ENCODE measurements at places on chromosomes 16 and 17. TPM values are rescaled to one million over a fixed set of nuclear protein-coding genes. Genes with fewer than 3 reads are reported as not detected.
A peak's percentile ranks its signal among the peaks of the same experiment; 100 is the strongest.

- no peaks in the 10 kb centered on the region for H3K36me3 ChIP-seq
- DNase-seq = no peak
- peaks cover 12% of the 10 kb centered on the region for H3K4me1 ChIP-seq
- no peak overlapping the region for H3K27ac ChIP-seq
Measured at GRCh38 chr16:88680554-88681083, 5.7 kb downstream of the SNAI3 start.

Gene NTN3
- not detected for total RNA-seq

Gene ABCC11
- total RNA-seq = not detected

DNA sequence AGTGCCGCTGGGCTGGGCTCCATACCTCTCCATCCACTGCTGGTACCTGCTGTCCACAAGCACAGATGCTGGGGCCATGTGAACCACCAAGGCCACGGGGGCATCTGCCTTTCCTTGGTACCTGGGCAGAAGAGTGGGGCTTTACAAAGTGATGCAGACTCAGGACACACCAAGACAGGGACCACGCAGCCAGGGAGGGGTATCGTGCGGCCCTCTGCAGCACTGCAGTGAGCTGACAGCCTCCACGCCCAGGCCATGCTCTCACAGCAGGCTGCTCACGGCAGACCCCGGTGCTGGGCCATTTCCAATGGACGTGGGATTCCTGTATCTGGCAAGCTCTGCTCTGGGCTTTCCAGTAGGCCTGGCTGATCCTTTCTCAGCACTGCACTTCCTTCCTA lies 14.4 kb downstream of the ELAC2 start:
- H3K4me3 ChIP-seq = no peak overlapping the region
- H3K27me3 ChIP-seq = no peaks in the 10 kb centered on the region
- no peaks in the 10 kb centered on the region for H3K36me3 ChIP-seq
- DNase-seq = no peak
- no peaks in the 10 kb centered on the region for H3K4me1 ChIP-seq
- no peak overlapping the region for H3K27ac ChIP-seq

- no peak for DNase-seq
- peaks cover 4% of the 10 kb centered on the region for H3K4me1 ChIP-seq
- peaks cover 93% of the 10 kb centered on the region for H3K36me3 ChIP-seq
- H3K27ac ChIP-seq = no peak overlapping the region
Measured at GRCh38 chr16:87335625-87336433, 18.6 kb upstream of the C16orf95 start.

DNA sequence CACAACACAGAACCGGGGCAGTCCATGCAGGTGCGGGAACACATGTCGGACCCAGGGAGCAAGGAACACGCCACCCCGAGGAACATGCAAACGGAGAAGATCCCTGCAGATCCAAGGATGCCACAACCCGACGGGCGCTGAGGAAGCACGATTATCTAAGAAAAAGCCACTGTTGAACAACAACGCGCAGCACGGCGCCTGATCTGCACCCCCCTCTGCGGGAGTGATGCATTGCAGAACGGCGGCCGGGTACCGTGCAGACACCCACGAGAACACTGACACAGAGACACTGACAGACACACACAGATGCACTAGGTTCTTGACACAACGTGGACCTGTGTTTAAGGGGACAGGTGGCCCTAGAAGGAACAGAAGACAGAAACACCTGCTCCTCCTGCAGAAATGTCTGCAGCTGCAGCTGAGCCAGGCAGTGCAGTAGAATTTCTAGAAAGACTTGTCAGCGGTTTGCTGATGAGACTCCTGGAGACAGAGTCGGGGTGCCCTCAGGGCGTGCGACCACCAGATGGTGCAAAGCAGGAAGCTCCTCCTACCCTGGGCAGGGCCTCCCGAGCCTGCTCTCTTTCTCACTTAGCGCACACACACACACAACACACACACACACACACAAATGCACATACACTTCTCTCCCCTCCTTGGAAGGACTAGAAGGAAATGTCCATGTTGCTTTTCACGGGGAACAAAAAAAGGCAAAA lies 7.5 kb downstream of the NPTX1 start:
- no peaks in the 10 kb centered on the region for H3K27me3 ChIP-seq
- no peaks in the 10 kb centered on the region for H3K4me1 ChIP-seq
- H3K36me3 ChIP-seq = no peaks in the 10 kb centered on the region
- DNase-seq = no peak
- no peak overlapping the region for H3K4me3 ChIP-seq

DNA sequence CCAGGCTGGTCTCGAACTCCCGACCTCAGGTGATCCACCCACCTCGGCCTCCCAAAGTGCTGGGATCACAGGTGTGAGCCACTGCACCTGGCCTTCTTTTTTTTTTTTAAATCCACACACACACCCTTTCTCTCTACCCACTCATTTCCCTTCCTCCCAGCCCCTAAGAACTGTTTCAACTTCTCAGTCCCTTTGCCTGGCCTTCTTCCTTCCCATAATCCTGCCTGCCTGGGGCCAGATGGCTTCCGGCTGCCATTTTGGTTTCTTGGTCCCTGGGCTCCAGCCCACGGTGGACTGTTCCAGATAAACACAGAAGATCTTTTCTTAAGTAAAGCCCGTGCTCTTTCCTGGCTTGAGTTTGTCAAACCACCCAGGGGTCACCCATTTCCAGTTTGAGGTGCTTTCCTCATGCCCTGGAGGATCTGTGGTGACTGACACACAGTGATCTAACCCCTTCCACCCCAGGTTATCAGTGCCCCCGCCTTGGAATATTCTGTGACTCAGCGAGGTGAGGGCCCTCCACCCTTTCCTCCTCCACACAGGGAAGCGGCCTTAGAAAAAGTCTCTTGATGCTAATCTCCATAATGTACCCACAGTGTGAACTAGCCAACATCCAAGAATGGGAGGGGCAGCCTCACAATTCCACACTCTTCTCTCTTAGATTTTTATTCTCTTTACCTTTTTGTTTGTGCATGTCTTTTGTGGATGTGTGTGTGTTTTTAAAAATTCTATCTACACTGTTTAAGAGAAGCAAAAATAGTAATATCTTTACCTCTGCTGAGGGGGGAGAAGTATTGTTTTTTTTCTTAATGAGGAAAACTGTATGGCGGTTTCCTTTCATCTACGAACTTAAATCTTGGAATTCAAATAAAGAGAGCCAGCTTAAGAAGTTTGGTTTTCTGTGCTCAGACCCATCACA lies 60.0 kb downstream of the CRISPLD2 start:
- H3K27ac ChIP-seq = peak overlapping the region; percentile 17
- H3K4me3 ChIP-seq = no peak overlapping the region
- no peaks in the 10 kb centered on the region for H3K27me3 ChIP-seq

DNA sequence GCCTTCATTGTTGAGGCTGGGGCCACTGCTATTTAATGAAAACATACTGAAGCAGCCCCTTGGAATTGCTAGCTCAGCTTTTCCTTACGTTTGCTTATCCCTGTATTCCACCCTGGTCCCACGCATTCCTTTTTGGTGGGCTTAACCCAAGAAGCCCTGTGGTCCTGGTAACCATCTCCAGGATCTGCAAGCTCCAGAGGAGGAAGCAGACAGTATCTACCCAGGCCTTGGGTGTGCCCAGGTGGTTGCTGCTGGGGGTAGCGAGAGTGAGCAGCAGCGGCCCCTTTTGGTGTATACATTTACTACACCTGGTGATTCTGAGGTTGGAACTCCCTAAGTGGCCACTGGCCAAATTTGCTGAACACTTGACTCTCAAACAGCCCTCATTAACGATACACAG lies 97.7 kb downstream of the CBLN1 start:
- no peaks in the 10 kb centered on the region for H3K36me3 ChIP-seq
- H3K4me3 ChIP-seq = no peak overlapping the region
- no peak for DNase-seq

DNA sequence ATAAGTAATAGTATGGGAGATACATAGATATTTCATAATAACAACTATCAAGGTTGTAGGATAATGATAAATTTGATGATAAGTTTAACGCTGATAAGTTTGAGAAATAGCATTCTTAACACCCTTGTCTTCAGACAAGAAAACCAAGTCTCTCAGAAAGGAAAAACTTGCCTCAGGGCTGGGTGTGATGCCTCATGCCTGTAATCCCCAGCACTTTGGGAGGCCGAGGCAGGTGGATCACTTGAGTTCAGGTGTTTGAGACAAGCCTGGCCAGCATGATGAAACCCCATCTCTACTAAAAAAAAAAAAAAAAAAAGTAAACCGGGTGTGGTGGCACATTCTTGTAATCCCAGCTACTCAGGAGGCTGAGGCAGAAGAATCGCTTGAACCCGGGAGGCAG lies 90.7 kb downstream of the SHISA9 start:
- no peaks in the 10 kb centered on the region for H3K27me3 ChIP-seq
- no peak for DNase-seq
- no peak overlapping the region for H3K27ac ChIP-seq
- H3K36me3 ChIP-seq = no peaks in the 10 kb centered on the region
- H3K4me1 ChIP-seq = no peaks in the 10 kb centered on the region

Gene ALDOC
- total RNA-seq = 46.2 TPM

GRCh38 chr16:51453251-51453650 lies 302.2 kb upstream of the SALL1 start:
- no peak overlapping the region for H3K27ac ChIP-seq
- DNase-seq = no peak
- no peaks in the 10 kb centered on the region for H3K4me1 ChIP-seq
- no peaks in the 10 kb centered on the region for H3K36me3 ChIP-seq

DNA sequence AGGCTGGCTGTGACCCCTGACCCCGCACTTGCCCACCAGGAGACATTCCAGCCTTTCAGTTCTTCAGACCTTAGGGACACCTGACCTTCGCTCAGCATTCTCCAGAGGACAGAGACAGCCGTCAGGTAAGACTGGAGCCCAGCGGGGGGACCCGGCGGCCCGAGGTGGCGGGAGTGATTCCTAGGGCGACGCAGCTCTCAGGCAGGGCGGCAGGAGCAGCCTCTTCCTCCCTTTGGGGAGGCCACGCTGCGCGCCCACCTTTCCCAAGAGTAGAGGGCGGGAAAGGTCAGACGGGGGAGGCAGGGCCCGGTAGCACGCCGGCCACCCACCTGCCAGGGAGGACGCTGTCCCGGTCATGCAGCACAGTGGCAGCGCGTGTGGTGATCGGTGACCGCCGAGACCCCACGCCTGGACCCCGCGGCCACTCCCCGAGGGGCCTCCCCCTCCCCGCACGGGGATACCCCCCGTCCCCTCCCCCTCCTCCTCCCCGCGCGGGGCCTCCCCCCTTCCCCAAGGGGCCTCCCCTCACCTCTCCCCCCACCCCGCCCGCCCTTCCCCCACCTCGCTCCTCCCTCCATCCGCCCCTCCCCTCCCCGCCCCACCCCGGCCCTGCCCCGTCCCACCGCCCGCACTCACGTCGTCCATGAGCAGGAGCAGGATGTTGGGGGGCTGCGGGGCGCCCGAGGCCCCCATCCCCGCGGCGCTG lies 472 bp downstream of the GALNS start:
- H3K4me1 ChIP-seq = no peaks in the 10 kb centered on the region
- H3K36me3 ChIP-seq = peaks cover 3% of the 10 kb centered on the region
- DNase-seq = no peak
- H3K4me3 ChIP-seq = peak overlapping the region; percentile 58
- peak overlapping the region; percentile 64 for H3K27ac ChIP-seq

- H3K27ac ChIP-seq = peak overlapping the region; percentile 99
- peak; percentile 58 for DNase-seq
- peak overlapping the region; percentile 79 for H3K4me3 ChIP-seq
Measured at GRCh38 chr16:2532494-2533141, 1.4 kb upstream of the CEMP1 start.

Gene TPSG1
- not detected for total RNA-seq
